CD8-positive, alpha-beta memory T cell (primary cell): ENCODE measurements at places on chromosomes 5 and 9. TPM values are rescaled to one million over a fixed set of nuclear protein-coding genes. Genes with fewer than 3 reads are reported as not detected.

DNA sequence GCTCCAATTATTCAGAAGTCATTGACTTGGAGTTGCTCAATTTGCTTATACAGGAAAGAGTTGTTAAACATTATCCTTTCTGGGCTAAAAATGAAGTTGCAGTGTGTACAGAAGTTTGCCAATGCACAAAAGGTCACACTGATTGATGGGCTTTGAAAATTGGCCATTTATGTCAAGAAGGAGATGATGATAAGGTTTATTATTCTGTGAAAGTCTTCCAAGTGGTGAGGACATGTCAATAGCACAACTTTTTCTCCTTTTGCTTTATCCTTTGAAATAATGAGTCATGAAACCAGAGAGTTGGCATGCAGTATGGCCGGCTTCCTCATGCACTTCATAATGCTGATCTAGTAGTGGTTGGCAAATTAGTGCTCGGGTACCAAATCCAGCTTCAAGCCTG lies 848.5 kb upstream of the WWC1 start:
- H3K27me3 ChIP-seq: no peaks in the 10 kb centered on the region
- H3K4me3 ChIP-seq: no peak overlapping the region
- H3K4me1 ChIP-seq: no peaks in the 10 kb centered on the region
- H3K27ac ChIP-seq: no peak overlapping the region
- no peak for DNase-seq
- no peaks in the 10 kb centered on the region for H3K36me3 ChIP-seq

DNA sequence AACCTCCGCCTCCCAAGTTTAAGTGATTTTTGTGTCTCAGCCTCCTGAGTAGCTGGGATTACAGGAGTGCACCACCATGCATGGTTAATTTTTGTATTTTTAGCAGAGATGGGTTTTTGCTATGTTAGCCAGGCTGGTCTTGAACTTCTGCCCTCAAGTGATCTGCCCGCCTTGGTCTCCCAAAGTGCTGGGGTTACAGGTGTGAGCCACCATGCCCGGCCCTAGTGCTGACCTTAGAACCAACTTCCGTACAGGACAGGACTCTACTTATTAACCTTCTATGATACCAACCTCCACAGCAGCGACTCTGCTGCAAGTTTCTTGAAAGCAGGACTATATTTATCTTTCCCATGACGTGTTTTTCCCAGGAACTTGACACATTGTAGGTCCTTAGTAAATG lies 176.9 kb downstream of the RGS3 start:
- H3K36me3 ChIP-seq: no peaks in the 10 kb centered on the region
- H3K4me1 ChIP-seq: no peaks in the 10 kb centered on the region
- H3K4me3 ChIP-seq: no peak overlapping the region
- no peak overlapping the region for H3K27ac ChIP-seq
- DNase-seq: no peak

- no peaks in the 10 kb centered on the region for H3K4me1 ChIP-seq
- DNase-seq: no peak
- no peak overlapping the region for H3K4me3 ChIP-seq
- H3K27ac ChIP-seq: no peak overlapping the region
- H3K36me3 ChIP-seq: no peaks in the 10 kb centered on the region
Observed at GRCh38 chr9:79924836-79925235, 353.1 kb downstream of the TLE4 start.

DNA sequence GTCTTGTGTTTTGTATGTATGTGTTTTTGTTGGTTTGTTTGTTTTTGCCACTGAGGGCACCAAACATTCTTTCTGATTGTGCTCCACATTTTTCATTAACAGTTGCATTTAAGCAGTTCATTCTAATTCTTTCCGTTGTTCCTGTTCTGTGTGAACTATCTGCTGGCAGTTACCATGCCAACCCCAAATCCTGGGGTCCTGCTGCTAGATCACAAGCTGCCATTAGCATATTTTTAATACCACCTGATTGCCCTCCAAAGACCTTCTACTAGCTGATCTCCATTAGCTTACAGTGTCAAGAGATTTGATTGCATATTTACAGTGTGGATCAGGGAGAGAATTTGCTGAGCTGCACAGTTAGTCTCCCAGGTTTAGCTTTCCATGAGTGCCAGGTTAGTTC lies 40.6 kb upstream of the STARD4 start:
- H3K27ac ChIP-seq: no peak overlapping the region
- no peaks in the 10 kb centered on the region for H3K36me3 ChIP-seq
- H3K4me1 ChIP-seq: no peaks in the 10 kb centered on the region
- DNase-seq: no peak
- H3K27me3 ChIP-seq: no peaks in the 10 kb centered on the region

Gene RFESD
- total RNA-seq: 5.4 TPM

Gene ADAM19
- 26.8 TPM for total RNA-seq
